ENCODE measurements at places on chromosomes 3 and 15. TPM values are rescaled to one million over a fixed set of nuclear protein-coding genes. Genes with fewer than 3 reads are reported as not detected.

DNA sequence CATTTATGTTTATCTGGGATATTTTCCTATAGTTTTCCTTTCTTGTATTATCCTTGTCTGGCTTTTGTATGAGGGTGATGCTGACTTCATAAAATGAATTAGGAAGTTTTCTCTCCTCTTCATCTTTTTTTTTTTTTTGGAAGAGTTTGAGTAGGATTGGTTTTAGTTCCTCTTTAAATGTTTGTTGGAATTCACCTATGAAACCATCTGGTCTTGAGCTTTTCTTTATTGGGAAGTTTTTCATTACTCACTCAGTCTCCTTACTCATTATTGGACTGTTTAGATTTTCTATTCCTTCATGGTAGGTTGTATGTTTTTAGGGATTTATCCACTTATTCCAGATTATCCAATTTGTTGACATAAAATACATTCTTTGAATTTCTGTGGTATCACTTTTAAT is 18.7 kb upstream of the MASP1 start:
- DNase-seq, result no peak

GRCh38 chr3:162996368-162996767 is 1499.8 kb downstream of the OTOL1 start:
- DNase-seq, result no peak

DNA sequence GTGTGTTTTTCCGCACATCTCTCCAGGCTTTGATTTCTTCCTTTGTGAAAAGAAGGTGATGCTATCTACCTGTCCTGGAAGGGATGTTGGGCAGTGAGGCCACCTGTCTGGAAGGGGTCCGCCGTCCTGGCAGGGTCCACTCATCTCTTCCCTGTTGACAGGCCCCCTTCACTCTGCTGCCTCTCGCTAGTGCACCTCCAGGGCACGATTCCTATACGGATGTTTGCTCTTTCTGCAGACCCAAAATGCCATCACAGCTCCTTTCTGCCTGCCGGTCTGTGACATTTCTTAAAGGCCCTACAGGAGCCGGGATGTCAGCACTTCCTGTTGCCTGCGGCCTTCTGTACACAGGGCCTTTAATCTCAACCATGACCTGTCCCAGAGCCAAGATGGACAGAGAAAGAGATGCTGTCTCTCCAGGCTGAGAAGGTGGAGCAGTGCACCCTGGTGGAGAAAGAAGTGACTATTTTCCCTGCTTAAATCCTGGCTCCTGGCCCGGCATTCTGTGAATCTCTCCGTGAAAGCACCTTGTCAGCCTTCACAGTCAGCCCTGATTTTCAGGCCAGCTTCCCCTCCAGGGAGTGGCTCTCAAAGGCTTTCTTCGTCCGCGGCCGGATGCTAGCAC is 7.4 kb downstream of the FAM3D start:
- DNase-seq, result peak; percentile 12

DNA sequence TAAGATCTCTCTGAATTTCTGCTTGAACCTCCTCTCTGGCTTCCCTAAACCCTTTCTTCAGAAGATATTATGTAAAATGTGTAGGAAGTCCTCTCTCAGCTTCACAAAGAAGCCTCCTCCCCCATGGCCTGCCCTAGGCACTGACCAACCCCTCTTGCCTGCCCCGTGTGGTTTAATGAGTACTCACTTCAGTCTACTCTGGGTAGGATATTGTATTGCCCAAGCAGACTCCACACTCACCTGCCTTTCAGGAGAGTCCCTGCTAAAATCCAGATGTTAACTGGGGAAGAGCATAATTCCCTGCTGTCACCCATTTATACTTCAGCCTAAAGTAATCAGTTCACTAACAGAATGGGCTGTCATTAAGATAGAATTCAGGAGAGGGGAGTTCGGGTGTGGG is 2.6 kb upstream of the AGBL1 start:
- no peak for DNase-seq

- no peak for DNase-seq
These were observed 483.6 kb downstream of the GBE1 start for GRCh38 chr3:81277853-81278252.

- DNase-seq, result no peak
These were observed 26.3 kb downstream of the PXYLP1 start for GRCh38 chr3:141257961-141258360.

GRCh38 chr15:61987824-61988223 is 72.4 kb downstream of the VPS13C start:
- no peak for DNase-seq

DNA sequence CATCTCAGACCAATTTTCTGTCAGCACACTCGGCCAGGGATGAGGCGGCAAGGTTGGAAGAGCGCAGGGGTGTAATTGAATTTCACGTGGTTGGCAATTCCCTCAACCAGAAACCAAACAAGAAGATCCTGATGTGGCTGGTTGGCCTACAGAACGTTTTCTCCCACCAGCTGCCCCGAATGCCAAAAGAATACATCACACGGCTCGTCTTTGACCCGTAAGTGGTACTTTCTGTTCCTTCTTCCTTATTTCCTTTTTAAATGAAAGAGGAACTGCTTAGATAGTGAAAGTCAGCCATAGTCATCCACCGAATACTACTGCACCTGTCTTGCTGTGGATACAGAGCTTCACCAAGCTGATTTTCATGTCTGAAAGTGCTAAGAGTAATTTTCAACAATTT is 60.1 kb downstream of the SGO1 start:
- peak; percentile 27 for DNase-seq

DNA sequence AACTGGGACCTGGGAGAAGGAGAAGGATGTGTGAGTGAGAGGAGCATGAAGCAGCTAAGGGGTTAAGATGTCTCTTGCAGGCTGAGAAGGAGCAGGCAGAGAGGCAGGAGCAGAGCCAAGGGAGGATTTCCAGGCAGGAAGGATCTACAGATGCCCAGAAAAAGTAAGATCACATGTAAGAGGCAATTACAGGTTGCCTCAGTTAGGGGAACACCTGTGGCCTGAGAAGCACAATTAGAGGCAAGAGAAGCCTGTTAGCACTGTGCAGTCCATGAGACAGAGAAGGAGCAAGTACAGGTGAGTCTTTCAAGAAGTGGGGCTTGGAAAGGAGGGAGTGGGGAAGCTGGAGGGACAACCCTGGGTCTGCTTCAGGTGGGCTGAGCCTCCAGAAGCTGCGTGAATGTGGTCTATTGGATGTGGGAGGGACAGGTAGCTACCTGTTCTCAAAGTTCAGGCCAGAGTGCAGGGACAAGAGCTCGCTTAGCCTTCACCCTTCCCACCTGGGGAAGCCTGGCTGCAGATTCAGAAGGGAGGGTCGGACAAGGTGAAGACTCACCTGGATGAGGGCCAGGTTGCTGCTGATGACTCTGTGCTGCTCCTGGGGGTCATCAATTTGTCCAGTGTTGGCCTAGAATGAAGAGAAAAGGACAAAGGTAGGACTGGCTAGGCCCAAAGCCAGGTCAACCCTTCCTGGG is 50.7 kb downstream of the SLC41A3 start:
- DNase-seq, result no peak

DNA sequence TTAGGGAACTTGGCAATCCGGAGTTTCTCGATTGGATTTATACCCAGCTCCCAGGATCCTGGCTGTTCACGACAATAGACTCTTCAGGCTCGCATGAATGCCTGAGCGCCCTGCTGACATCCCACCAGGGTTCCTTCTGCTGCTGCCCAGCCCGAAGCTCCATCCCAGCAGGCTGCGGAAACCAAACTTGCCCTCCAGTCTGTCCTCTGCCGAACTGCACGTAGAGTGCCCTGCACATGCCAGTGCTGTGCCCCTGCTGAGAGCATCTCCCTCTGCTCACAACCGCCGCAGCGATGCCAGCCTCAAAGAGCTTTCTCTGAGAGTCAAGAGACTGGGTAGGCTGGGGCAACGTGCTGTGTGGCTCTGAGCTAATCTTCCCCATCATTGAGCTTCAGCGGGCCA is 6.9 kb downstream of the ADAMTS7 start:
- no peak for DNase-seq

DNA sequence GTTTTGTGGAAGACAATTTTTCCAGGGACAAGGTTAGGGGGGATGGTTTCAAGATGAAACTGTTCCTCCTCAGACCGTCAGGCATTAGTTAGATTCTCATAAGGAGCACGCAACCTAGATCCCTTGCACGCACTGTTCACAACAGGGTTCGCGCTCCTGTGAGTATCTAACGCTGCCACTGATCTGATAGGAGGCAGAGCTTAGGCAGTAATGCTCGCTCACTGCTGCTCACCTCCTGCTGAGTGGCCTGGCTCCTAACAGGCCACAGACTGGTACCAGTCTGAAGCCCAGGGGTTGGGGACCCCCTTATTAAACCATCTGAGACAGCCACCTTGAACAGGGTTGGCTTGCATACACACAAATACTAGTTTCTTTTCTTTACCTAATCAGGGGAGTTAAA is 13.5 kb upstream of the IMPG2 start:
- no peak for DNase-seq

GRCh38 chr3:58463181-58463941 is 28.5 kb upstream of the KCTD6 start:
- peak; percentile 94 for DNase-seq

GRCh38 chr3:60992395-60992794 is 258.9 kb downstream of the FHIT start:
- no peak for DNase-seq

DNA sequence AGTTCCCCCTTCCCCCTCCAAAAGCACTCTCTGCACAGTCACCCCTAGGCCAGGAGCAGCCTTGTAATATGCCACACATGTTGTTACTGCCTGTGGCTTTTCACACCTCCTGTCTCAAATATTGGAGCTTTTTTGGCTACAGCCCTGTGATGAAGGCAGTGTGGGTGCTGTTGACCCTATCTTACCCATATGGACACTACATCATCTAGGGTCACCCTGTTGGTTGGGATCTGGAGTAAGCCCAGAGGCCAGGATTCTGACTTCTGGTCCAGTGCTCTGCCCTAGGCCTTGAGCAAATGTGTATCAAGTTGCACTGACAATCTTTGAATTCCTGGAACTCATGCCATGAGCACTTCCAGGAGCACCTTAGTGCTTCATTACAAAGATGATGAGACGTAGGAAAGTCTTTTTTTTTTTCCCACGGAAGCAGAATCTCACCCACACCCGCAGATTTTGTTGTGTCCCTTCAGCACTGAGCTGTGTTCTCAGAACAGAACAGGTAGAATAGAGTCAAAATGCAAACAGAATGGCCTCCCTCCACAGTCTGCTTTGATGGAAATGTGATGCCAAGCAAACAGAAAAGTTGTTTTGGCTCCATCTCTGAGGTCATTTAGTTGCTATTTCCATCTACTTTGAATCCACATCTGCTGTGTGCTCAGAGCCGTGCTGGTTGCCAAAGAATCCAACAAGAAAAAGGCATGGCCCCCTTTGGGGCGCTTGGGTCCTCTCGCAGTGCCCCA is 49.6 kb downstream of the SMAD3 start:
- DNase-seq, result no peak

DNA sequence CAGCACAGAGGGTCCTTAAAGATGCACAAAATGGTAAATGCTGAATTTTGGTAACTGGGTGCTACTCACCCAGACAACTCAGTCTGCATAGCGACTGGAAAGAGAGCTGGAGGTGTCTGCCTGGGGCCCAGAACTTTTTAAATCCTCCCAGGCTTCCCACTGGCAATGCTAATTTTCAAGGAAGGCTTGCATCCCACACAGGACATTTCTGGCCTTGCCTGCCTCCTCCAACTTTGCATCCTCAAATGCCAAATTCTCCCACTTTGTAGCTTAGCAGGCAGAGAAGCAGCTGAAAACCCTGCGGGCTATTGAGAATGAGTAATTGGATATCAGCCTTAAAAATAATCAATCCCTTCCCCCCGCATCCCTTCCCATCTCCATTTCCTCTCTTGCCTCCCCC is 656.6 kb upstream of the ADAMTS9 start:
- no peak for DNase-seq

- no peak for DNase-seq
These were observed 134.4 kb downstream of the MDFIC2 start for GRCh38 chr3:70177881-70178645.

DNA sequence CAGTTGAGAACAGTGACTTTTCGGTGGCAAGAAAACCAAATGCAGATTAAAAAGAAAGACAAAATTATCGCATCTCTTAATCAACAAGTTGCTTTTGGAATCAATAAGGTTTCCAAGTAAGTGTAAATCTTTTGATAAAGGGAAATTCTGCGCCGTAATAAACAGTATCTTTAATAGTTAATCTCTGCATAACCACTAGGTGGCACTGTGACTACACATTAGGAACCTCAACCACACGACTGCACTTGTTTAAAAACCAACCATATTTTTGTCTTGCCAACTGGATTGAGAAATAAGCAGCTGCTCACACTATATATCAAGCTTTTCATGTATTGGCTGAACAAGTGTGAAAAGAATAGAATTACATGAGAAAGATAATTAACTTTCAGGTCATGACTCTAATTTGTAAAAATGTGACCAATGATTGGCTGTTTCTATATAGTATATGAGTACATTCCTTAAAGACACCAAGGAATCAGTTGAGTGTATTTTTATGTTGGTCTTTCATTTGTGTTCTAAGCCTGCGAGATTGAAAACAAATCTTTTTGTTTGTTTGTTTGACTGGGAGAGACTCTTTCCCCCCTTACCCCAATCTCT is 72.7 kb downstream of the DZIP3 start:
- peak; percentile 76 for DNase-seq

- DNase-seq, result peak; percentile 57
These were observed 37.6 kb upstream of the SLC22A13 start for GRCh38 chr3:38227989-38228388.

DNA sequence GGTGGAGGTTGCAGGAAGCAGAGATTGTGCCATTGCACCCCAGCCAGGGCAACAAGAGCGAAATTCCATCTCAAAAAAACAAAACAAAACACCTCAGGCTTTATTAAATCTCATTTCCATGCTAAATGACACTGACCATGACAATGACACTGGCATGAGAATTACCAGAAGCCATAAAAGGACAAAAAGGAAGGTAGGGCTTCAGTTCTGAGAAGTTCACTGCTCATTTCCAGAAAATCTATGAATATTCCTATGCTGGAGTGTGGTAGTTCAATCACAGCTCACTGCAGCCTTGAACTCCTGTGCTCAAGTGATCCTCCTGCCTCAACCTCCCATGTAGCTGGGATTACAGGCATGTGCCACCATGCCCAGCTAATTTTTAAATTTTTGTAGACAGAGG is 44.7 kb downstream of the PCNP start:
- DNase-seq, result no peak

AMIGO3 gene
- 2.3 TPM for total RNA-seq

PTH1R gene
- total RNA-seq, result 1.2 TPM

SEC62 gene
- total RNA-seq, result 32.1 TPM

DTWD1 gene
- total RNA-seq, result 23.8 TPM

FEZF2 gene
- total RNA-seq, result not detected

MST1R gene
- 0.26 TPM for total RNA-seq

PPP1R14D gene
- total RNA-seq, result not detected

IQCF5 gene
- not detected for total RNA-seq

CRYBG3 gene
- 18.8 TPM for total RNA-seq

C3orf80 gene
- 0.06 TPM for total RNA-seq

GOLGA6L4 gene
- total RNA-seq, result 0.69 TPM

COX5A gene
- total RNA-seq, result 97.5 TPM

Measured in LHCN-M2 (cell line).